CD4-positive, alpha-beta T cell treated with Interleukin-15 for 1 hour (primary cell): ENCODE measurements at places on chromosomes 3 and 15.

GRCh38 chr3:156474560-156475389 lies 80.1 kb downstream of the SSR3 start:
- no peak for DNase-seq

GRCh38 chr3:10907262-10907661 lies 85.3 kb upstream of the SLC6A1 start:
- DNase-seq, result no peak

GRCh38 chr3:134660046-134660441 lies 9.2 kb upstream of the KY start:
- no peak for DNase-seq

DNA sequence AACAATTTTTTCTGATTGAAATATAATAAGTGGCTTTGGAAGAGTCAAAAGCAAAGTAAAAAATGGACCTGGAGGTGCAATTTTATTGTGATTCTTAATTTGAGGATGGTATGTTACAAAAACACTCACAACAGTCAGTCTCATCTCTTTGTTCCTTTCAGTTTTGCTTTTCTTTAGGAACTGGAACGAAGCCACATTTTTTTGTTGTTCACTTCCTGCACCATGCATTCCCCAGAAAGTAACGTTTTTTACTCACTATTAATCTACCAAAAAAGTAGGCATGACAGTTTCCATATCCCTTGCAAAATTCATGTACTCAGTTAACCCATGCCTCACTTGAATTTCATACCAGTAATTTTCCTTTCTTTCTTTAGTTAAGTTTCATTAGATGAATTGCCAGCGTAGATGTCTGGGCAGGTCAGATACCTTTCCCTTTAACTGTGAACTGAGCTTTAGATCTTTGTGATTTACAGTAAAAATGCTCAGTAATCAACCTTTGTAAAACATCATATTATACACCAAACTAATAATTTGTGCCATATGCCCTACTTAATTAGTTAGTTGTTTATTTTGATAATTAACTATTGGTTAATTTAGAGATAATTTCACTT lies 384.3 kb downstream of the ROBO1 start:
- no peak for DNase-seq

GRCh38 chr3:179260949-179261765 lies 10.2 kb upstream of the KCNMB3 start:
- DNase-seq, result peak; percentile 73

- no peak for DNase-seq
Measured at GRCh38 chr3:64084640-64085039, 61.3 kb upstream of the PSMD6 start.

DNA sequence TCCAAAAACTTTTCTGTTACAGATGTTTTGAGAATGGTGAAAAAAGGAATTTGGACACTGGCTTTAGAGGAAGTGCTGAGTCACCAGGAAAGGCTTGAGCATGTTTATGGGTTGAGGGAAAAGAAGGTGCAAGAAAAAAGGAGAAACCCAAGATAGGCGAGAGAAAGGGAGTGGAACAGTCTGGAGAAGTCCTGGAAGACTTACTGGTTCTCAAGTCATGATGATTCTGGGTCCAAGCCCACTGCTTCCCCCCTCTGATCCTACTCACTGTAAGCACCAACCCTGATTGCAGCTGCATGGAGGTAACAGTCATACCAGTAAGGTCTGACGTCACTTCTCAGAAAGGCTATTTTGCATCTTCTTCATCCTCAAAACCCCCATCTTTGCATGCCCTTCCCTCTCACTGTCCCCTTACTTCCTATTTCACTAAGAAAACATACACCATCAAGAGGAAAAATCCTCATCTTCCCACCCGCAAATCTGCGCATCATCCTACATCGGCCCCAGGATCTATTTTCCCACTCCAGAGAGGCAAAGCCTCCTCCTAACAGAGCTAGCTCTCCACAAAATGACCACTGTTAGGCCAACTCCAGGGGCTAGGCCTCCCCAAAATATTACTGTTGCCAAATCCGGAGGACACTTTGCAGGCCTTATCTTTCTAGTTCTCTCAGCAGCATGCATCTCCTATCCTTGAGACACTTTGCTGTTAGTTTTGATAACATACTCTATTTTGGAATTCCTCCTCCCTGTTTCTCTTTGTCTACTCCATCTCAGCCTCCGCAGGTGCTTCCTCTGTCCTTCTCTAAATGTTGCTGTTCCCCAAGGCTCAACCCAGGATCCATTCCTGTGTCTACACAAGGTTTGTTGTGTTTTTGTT lies 3.2 kb upstream of the ATP13A3 start:
- peak; percentile 49 for DNase-seq

DNA sequence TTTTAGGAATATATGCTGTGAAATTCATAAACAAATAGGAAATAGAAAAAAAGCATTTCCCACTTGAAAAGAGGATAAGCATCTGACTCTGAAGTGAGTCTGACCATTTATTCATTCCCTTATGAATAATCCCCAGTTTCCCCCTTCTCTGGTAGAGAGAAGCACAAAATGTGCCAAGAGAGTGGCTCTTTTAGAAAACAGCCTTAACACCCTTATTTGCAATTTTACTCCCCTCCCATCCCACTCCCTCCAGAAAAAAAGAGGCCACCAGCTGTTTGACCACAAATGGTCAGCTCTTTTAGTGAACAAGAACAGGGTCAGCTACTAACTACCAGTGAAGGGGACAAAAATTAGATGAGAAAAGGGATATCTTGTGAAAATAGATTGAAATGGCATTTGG lies 184.5 kb upstream of the ADAMTS9 start:
- DNase-seq, result no peak

DNA sequence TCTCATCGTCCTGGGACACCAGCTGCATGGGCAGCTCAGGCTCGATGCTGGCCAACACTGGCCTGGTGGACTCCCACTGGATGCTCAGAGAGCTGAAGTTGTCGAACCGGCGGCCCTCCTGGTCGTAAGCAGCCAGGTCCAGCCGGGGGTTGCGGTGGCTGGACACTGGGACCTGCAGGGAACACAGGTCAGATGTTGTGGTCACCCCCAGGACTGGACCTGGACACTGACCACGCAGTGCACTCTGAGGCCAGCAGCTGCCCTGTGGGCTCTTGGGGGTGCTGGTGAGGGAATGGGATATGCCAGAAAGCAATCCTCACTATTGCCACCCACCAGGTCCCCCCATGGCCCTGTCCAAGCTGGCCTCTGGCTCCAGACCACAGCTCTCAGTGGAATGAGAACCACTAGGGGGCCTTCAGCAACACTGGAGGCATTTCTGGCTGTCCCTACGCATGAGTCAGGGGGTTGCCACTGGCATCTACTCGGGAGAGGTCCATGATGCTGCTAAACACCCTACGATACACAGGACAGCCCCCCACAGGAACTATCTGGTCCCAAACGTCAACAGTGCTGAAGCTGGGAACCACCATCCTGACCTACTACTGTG lies 66.1 kb downstream of the NUP210 start:
- DNase-seq, result no peak

- DNase-seq, result no peak
Measured at GRCh38 chr3:164852866-164853265, 225.4 kb downstream of the SI start.

DNA sequence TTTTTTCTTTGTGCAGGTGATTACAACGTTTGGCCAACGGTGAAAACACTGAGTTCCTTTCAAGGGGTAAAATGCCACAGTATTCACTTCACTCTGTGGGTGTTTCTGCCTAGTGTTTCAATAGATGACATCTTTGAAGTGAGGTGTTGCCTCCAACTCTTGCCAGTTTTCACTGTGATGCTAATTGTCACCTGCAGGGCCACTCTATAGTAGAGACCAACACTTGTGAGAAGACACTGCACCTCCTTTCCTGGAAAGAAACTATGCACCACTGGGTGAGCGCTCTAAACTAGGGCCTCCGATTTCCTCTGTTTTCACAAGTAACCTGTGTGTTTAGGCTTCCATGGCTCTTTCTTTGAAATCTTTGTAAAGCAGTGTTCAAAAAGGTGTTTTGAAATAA lies 98.3 kb downstream of the THRB start:
- no peak for DNase-seq

- peak; percentile 22 for DNase-seq
Measured at GRCh38 chr3:119891944-119892721, 110.2 kb downstream of the NR1I2 start.

DNA sequence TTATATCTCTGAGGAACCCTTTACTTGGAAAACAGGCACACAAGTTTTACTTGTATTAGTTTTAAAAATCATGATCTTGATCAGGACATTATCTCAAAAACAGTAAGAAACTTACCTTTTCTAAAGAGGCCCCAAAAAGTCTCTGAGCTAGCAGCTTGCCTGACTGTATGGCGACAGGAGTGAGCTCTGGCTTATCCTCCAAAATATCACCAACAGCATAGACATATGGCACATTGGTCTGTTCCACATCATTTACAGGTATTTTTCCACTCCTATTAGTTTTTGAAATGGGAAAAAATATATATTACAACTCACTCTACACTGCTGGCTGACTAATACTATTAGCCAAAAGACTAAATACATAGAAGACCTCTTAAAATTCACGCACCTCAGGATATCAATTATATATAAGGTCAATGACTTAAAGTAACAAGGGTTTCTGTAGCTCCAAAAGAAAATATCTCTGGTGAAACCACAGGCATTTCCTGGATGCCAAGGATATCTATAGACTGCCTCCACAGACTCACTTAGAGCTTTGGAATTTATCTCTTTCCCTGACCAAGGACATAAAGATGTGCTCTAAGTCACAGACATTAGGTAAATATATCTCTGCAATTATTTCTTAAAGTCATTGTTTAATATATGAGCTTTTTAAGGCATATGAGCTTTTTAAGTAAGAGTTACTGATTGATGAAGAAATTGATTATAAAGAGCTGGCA lies 33.1 kb downstream of the TXNRD3 start:
- no peak for DNase-seq

DNA sequence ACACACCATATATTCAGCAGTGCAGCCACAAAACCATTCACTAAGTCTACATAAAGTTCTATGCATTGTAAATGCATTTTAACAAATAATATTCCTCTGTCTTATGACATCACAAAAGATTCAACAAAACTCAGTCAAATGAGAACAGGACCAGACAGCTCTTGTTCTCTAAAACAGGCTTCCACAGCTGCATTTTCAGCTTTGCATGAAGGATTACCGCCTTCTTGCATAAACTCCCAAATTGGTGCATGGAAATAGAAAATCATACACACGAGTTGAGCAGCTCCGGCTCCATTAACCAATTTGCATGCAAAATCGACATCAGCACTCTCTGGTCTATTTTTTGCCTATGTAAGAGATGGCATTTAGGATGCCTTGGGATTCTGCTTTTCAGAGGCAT lies 66.4 kb downstream of the RFTN1 start:
- no peak for DNase-seq

- no peak for DNase-seq
Measured at GRCh38 chr3:39295184-39295775, 15.4 kb upstream of the CX3CR1 start.

GRCh38 chr15:63185206-63185605 lies 4.2 kb upstream of the RAB8B start:
- DNase-seq, result no peak

DNA sequence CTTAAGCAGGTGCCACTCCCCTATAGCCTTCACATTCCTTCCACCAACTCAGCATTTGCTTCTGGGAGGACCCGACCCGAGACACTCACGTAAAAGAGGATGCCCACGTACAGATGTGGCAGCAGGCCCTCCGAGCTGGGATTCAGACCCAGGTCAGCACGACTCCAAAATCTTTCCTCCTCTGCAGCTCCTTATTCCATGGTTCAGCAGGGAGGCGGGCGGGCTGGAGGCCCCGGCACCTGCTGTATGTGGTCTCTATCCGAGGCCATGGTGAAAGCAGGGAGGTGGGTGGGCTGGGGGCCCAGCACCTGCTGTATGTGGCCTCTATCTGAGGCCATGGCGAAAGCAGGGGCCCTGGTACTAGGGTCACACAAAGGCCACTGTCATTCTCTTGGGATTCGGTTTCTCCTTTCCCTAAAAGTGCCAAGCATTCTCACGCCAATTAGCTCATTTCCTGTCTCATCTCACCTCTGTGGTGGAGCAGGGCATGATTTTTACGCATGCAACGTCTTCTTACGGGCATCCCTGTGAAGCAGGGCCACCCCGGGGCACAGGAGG lies 5.9 kb upstream of the MUC4 start:
- DNase-seq, result no peak

DNA sequence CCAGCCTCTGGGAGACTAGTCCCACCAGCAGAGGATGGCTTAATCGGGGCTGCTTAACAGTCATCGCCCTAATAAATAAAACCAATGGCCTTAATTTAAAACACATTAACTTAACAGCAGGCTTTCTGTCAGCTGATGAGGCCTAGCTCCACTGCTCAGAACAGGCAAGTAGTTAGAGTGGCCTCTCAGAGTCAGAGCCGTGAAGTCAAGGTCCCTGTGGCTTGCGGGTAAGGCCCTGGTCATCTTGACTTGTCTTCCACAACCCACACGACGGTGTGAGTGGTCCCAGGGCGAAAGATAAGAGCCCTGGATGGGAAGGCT lies 11.8 kb downstream of the XXYLT1 start:
- no peak for DNase-seq

DNA sequence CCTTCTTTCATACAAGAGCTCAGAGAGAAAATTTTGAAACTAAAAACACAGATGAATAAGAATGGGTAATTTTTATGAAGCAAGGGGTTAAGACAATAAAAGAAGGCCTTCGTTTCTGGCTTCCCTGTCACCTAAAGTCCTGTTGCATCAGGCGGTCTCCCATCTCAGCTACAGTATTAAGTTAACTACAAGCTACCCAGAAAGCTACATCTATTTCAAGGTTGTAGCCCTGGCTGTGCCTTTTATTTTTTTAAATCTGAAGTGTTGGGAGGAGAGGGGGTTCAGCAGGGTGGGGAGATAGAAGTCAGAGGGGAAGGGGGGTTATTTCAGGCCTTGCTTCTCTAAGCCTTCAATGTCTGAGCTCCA lies 183.3 kb downstream of the TPRG1 start:
- no peak for DNase-seq

DNA sequence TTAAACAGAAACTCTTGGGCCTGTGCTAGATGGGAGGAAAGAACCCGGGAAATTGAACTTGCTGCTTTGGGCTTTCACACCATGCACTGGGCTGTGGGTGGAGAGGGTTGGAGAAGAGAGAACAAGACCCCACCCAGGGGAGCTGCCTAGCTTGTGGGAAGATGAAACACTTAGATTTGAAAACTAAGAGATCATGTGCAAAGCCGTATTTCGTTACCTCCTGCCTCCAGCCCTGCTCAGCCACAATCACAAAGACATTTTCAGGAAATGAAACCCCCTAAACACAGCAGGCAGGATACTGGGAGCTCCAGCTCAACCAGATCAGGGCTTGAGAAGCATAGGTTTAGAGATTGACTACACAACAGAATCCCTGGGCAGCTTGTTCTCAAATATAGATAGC lies 183.0 kb upstream of the C2CD4B start:
- no peak for DNase-seq

GRCh38 chr15:98445315-98445714 lies 203.0 kb upstream of the IGF1R start:
- DNase-seq, result no peak

- DNase-seq, result no peak
Measured at GRCh38 chr15:56207092-56207491, 36.6 kb downstream of the RFX7 start.

- DNase-seq, result no peak
Measured at GRCh38 chr3:65400899-65401298, 637.8 kb downstream of the MAGI1 start.
